Articular chondrocyte of knee joint (primary cell): ENCODE measurements at places on chromosomes 4 and X. TPM values are rescaled to one million over a fixed set of nuclear protein-coding genes. Genes with fewer than 3 reads are reported as not detected.

Gene GYPB
- total RNA-seq: not detected in 2 replicates

Gene CSAG3
- total RNA-seq: not detected in 2 replicates

Gene SORCS2
- total RNA-seq: 4.2 and 11.1 TPM in 2 replicates

Gene CXCL5
- 0.26 and 0.32 TPM in 2 replicates for total RNA-seq
